ENCODE measurements at places on chromosomes 3 and 15. TPM values are rescaled to one million over a fixed set of nuclear protein-coding genes. Genes with fewer than 3 reads are reported as not detected.
A peak's percentile ranks its signal among the peaks of the same experiment; 100 is the strongest.

SENP8 gene
- 4.8 TPM for total RNA-seq

- DNase-seq = peak; percentile 49
Measured at GRCh38 chr3:43503067-43503728, 118.6 kb downstream of the ANO10 start.

PLAAT1 gene
- 0.72 TPM for total RNA-seq

DNA sequence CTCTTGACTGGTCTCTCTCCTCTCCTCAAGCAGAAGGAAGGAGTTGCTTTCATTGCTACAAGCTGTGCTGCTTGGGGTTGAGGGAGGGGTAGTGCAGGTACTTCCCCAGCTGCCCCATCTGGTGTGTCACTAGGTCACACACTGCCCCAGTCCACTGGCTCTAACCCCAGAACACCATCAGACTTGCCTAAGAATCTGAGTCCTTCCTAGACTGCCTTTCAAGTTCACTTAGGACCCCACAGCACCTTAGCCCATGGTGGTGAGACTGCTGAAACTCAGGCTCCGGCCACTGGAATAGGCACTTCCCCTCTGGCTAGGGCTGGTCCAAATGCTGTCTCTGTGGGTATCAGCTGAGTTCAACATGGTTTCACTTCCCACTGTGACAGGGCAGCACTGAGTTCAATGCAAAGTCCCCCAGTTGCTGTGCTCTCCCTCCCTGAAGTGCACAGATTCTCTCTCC is 279.7 kb upstream of the GOLGA6L4 start:
- DNase-seq = no peak

- DNase-seq = no peak
Measured at GRCh38 chr3:156617781-156618180, 56.6 kb upstream of the TIPARP start.

GRCh38 chr15:55834331-55834730 is 91.4 kb upstream of the PRTG start:
- DNase-seq = no peak

GRCh38 chr15:31147944-31148296 is 46.4 kb upstream of the TRPM1 start:
- no peak for DNase-seq

ANKUB1 gene
- not detected for total RNA-seq

RAB8B gene
- 33.6 TPM for total RNA-seq

All from kidney (tissue), 22 donors.